ENCODE measurements at places on chromosomes 5 and 9.

DNA sequence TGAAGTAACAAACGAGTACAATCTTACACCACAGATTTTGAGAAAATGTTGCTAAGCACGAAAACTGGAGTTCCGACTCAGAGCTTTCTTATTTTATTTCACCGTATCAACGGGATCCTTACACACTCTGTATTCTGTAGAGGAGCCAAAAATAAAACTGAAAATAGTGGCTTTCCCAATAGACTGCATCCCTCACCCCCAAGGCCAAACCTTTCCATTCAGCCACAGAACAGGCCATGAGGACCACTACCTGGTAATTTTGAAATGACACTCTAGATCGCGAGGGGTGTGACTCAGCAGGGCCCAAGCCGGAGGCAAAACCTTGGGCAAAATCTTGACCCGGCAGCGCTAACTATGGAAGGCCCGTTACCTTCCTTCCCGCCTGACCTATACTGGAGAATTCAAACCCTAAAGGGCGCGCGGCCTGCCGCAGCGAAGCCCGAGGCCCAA, 432 bp downstream of the HSPA9 start:
- DNase-seq, result no peak

- no peak for DNase-seq
These were observed 22.8 kb upstream of the SCGB3A2 start for GRCh38 chr5:147855774-147856069.

DNA sequence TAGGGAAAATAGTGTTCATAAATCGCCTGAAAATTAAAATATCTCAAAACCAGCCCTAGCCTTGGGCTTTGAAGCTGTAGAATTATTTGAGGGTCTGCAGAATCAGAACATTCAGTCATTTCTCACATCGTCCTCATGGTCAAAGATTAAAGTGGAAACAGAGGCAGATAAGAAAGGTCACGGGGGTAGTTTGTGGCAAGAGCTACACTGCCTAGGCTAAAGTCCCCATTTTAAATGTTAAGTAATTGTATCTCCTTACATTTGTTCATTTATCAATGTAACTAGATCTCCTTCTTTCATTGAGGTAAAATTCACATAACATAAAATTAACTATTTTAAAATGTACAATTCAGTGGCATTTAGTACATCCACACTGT, 139.2 kb downstream of the TLE1 start:
- no peak for DNase-seq

GRCh38 chr9:10268531-10269485, 344.0 kb downstream of the PTPRD start:
- no peak for DNase-seq

DNA sequence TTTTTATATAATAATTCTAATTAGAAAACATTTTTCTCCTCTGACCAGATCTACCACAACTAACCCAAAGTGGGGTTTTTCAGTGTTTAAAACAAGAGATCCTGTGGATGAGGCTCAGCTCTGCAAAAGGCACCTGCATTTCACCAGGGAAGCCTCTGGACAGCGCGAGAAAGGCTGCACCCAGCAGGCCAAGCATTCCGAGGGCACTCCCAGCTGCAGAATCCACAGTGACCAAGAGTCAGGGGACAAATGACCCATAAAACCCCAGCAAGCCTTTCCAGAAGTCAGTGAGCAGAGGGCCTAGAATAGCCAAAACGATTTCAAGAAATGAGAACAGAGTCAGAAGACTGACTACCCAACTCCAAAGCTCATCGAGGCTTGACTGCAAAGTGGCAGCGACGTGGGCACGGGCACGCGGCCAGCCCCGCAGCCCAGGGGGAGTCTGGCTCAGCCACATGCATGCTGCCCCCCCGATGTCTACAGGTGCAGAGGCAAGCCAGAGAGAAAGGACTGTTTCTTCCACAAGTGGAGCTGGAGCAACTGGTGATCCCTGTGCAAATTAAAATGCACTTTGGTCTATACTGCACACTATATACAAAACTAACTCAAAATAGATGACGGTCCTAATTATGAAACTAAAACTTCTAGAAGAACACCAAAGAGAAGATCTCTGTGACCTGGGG, 26.2 kb downstream of the TPPP start:
- no peak for DNase-seq

DNA sequence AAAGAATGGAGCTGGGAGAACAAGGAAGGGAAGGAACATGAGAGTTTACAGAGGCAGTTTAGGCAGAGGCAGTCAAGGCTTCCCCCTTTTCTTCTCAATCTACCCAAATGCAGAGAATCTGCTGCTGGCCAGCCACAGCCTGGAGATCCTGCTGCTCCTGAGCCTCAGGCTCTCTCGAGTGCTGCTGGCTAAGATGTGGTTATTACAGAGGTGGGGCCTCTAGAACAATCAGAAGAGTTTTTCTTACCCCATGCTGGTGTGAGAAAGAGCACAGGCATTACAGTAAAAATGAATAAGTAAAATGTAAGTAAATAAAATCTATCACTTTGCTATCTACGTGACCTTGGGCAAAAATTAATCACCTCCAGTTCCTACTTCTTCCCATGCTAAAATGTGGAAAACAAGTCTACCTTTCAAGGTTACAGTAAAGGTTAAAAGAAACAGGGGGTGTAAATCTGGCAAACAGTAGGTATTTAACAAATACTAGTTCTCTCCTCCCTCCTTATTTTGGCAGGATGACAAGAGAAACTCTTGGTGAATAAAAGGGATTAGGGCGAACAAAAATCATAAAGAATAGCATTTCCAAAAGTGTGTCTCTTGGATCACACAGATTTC, 31.1 kb downstream of the FBXW11 start:
- no peak for DNase-seq
